ENCODE measurements at places on chromosomes 5 and 9. TPM values are rescaled to one million over a fixed set of nuclear protein-coding genes. Genes with fewer than 3 reads are reported as not detected.

Gene CDHR2
- total RNA-seq = 1.1 TPM

- H3K27me3 ChIP-seq = no peaks in the 10 kb centered on the region
- H3K27ac ChIP-seq = no peak overlapping the region
- H3K4me1 ChIP-seq = peaks cover 24% of the 10 kb centered on the region
- no peaks in the 10 kb centered on the region for H3K36me3 ChIP-seq
- no peak overlapping the region for H3K4me3 ChIP-seq
Observed at GRCh38 chr5:158976035-158976434, 123.7 kb downstream of the EBF1 start.

DNA sequence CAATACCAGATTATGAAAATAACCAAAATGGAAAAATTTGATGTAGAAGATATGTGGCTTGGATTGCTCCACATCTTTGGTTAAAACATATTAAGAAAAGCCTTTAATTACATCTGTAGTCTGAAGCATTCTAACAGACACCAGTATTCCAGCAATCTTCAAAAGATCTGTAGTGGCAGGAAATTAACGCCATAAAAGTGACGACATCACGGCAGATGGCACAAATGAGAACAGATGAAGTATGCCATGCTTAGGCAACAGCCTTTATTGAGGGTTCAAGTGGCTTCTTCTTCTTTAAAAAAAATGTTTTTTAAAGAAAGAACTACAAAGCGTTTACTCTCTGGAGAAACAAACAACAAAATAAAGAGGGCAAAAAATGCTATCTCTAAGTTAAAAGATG, 164.2 kb downstream of the MEF2C start:
- H3K4me1 ChIP-seq = peaks cover 16% of the 10 kb centered on the region
- H3K4me3 ChIP-seq = no peak overlapping the region
- no peaks in the 10 kb centered on the region for H3K36me3 ChIP-seq
- peaks cover 22% of the 10 kb centered on the region for H3K27me3 ChIP-seq
- H3K27ac ChIP-seq = no peak overlapping the region

DNA sequence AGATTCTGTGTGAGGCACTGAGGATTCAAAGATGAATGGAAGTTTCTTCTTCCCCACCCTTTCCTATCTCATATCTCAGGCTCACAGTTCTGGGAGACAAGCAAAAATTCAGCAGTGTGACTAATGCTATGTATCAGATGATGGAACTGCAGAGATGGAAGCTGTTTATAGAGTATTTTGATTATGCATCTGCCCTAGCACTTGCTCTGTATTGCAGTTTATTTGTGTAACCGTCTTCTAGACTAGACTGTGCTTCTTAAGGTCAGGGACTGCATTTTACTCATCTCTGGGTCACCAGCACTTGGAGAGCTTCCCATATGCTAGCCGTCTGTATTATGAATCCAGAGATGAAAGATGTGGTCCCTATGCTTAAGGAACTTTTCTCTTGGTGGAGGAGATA, 12.6 kb downstream of the CAVIN4 start:
- H3K27me3 ChIP-seq = no peaks in the 10 kb centered on the region
- no peak overlapping the region for H3K27ac ChIP-seq
- no peak overlapping the region for H3K4me3 ChIP-seq

- no peak for DNase-seq
- no peak overlapping the region for H3K27ac ChIP-seq
- no peaks in the 10 kb centered on the region for H3K27me3 ChIP-seq
Observed at GRCh38 chr5:142167458-142167857, 58.9 kb downstream of the NDFIP1 start.

- no peak for DNase-seq
- no peaks in the 10 kb centered on the region for H3K36me3 ChIP-seq
- no peak overlapping the region for H3K4me3 ChIP-seq
- no peaks in the 10 kb centered on the region for H3K4me1 ChIP-seq
Observed at GRCh38 chr5:160573318-160573717, 151.7 kb downstream of the PTTG1 start.

Data from WTC11 (cell line).